ENCODE measurements at places on chromosomes 5 and 9. TPM values are rescaled to one million over a fixed set of nuclear protein-coding genes. Genes with fewer than 3 reads are reported as not detected.
A peak's percentile ranks its signal among the peaks of the same experiment; 100 is the strongest.

JAKMIP2 gene
- total RNA-seq = not detected

DNA sequence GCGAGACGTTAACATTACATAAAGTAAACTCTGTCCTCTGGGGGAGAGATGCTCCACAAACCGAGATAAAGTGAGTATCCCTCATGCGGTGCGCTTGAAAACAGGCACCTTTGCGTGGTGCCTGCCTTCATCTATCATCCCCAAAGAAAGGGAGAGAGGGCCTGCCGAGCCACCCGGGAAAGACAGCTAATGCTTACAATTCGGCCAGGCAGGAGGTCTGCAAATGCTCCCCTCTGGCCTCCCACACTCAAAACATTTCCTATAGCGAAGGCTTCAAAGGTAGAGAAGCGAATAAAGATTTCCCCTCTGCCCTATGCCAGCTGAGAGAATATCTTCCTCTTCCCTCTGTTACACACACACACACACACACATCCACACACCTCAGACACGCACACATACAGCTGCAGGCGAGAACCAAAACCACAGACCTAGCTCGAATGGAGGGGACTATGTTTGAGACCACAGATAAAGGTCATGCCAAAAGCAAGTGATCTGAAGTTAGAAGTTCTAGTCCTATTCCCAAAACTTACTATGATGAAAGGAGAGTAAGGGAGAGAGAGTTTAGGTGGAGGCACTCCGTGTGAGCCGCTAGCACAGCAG lies 132.8 kb downstream of the CRB2 start:
- DNase-seq = no peak

DNA sequence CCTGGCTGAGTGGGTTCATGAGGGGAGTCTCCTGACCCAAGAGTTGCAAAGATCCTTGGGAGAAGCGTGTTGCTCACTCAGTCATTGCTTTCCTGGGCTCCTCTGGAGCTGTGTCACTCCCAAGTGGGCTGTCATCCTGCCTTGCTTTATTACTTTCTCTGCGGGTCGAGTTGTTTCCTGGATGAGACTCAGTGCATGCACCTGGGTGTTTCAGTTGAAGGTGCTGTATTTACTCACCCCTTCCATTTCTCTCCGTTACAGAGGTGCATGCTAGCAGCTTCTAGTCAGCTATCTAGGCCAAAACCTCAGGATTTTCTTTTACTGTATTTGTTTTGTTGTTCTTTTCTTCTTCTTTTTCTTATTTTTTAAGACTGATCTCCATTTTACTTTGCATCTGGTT lies 785.5 kb upstream of the EDIL3 start:
- DNase-seq = no peak

GRCh38 chr9:99055384-99055783 lies 49.5 kb upstream of the TGFBR1 start:
- DNase-seq = no peak

ASPN gene
- 6.7 TPM for total RNA-seq

- no peak for DNase-seq
Observed at GRCh38 chr5:151254556-151254955, 1.6 kb downstream of the GM2A start.

DNA sequence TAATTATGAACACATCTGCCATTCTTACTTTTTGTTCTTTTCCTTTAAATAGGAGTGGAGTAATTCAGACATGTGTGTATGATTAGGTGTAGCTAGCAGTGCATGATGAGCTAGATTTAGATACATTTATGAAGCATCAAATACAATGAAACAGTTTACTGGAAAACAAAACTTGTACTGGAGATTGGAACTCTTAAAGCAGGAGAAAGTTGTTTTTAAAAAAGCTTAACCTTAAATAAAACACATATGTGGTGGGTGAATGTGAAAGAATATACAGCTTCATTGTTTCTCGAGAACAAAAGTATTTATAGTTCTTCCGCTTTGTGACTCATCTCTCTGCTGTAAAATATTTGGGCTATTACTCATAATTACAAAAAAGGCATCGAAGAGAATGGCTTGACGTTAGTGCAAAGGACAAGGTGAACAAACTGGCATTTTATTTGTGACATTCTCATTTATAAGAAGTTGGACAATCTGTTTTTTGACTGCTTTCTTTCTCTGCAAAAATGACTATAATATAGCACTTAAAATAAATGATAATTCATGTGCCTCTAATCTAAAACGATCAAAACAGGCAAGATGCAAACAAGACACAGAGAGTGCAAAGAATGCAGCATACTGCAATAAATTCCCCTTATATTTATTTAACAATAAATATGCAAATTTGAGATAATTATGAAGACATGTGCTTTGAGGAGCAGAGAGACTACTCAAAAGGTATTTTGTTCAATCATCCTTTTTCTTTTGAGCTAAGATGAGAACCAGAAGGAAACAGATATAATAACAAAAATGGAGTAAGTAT lies 478.8 kb downstream of the CETN3 start:
- peak; percentile 34 for DNase-seq

ACSL6 gene
- total RNA-seq = not detected

DNA sequence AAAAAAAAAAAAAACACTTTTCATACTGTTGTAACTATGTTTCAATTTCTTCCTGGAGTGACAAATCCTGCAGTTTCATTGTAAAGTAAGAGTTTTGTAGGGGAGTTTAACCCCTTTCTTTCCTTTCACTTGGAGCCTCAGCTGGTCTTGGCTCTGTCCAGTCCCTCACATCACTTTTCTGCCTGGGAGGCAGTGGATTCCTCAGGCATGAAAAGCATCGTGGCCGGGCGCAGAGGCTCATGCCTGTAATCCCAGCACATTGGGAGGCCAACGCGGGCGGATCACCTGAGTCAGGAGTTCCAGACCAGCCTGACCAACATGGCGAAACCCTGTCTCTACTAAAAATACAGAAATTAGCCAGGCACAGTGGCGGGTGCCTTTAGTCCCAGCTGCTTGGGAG lies 45.6 kb upstream of the MYO10 start:
- DNase-seq = no peak

CARD9 gene
- 19.0 TPM for total RNA-seq

DNA sequence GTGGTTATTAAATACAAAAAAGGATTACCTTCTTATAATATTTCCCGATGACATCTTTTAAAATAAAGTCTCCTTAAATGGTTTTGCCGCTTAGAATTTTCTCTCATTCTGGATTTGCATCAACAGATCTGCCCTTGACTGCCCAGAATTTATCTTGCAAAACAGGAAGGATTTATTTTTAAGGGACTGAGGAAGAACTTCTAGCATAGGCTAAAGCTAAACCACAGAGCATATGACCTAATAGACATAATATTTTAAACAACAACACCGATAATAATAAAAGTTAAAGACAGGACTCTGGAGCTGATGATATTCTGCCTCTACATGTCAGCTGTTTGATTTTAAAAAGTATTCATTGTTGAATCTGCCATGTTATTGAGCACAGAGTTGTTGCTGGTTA lies 145.3 kb upstream of the ADCY2 start:
- no peak for DNase-seq

PGM5 gene
- 0.11 TPM for total RNA-seq

- DNase-seq = no peak
Observed at GRCh38 chr5:31703757-31704156, 64.8 kb downstream of the PDZD2 start.

PCDHB13 gene
- total RNA-seq = 3.8 TPM

TRAF1 gene
- 1.1 TPM for total RNA-seq

CARD19 gene
- total RNA-seq = 38.6 TPM

GRCh38 chr9:107260437-107261081 lies 22.5 kb upstream of the RAD23B start:
- no peak for DNase-seq

FOXI1 gene
- not detected for total RNA-seq

GRCh38 chr5:150120062-150120441 lies 33.7 kb upstream of the CSF1R start:
- DNase-seq = no peak

GRCh38 chr9:115349542-115349941 lies 231.6 kb upstream of the TNC start:
- DNase-seq = no peak

DNA sequence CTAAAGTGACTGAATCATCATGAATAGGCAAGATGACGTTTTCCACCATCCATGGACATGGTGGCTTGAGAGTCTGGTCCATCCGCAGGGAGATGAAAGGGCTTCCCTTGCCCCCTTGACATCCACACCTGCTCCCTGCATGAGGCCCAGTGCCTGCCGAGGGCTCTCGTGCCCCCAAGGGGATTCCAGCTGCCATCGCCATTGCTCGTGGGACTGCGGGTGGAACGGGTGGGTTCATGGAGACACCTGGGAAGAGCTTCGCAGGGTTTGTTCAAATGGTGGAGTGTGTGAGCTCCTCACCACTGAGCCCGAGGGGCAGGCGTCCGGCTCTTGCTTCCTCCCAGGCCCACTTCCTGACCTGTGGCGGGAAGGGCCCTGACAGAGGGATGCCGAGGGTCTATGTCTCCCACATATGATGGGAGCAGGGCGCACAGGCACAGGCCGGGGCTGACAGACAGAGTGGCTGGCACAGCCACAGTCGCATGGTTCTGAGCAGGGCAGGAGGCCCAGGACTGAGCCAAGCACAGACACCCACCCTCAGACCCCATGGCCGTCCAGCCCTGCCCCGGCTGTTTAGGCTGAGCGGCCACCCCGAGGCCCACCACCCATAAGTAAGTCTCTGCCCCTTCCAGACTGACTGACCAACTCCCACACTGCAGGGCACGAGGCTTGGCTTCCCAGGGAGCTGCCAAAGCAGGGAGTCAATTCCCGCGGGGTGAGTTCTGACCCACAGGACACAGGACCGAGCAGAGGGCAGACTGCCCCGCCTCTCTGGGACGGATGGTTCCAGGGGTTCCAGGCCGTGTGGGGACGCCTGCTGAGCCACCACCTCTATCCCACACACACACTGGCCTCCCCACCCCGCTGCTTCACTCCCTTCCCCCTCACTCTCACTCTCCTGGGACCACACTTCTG lies 70.0 kb upstream of the PPP1R26 start:
- DNase-seq = no peak

TSLP gene
- total RNA-seq = not detected

GRCh38 chr5:79263-79662 lies 12.7 kb upstream of the PLEKHG4B start:
- DNase-seq = no peak

- no peak for DNase-seq
Observed at GRCh38 chr5:14374100-14374499, 207.5 kb upstream of the OTULINL start.

GRCh38 chr9:1261266-1261665 lies 211.1 kb downstream of the DMRT2 start:
- DNase-seq = no peak

PCSK1 gene
- not detected for total RNA-seq

- peak; percentile 51 for DNase-seq
Observed at GRCh38 chr5:15993334-15993733, 186.3 kb downstream of the MARCHF11 start.

DNA sequence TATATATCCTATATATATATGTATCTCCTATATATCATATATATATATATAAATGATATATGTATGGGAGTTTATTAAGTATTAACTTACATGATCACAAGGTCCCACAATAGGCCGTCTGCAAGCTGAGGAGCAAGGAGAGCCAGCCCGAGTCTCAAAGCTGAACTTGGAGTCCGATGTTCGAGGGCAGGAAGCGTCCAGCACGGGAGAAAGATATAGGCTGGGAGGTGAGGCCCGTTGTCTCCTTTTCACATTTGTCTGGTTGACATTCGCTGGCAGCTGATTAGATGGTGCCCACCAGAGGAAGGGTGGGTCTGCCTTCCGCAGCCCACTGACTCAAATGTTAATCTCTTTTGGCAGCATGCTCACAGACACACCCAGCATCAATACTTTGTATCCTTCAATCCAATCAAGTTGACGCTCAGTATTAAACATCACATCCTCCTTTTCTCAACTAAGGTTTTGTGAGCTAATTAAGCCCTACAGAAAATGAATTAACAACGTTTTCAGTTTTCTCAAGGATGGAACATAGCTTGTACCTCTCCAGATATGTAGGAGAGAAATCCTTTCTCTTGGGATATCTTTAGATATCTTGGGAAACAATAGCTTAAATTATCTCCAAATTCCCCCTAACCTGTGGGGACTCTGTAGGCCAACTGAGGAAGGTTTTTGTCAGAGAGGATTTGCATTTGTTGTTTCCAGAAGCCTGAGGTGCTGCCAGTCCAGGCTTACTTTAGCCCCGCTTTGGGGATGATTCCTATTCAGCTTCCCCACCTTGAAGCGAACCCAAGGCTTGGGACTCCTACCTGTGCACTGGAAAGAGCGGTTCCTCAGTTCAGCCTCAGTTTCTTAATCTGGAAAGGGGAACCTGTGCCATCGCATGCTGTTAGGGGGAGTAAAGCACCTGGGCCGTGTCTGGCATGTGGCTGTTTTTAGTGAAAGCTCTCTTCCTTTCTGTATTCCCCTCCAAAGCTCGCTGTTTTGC lies 163.2 kb downstream of the CACNA1B start:
- no peak for DNase-seq

GMCL2 gene
- not detected for total RNA-seq

- DNase-seq = no peak
Observed at GRCh38 chr5:126875303-126875785, 98.4 kb downstream of the LMNB1 start.
